Panc1 (cell line): ENCODE measurements at places on chromosomes 1 and 21.

DNA sequence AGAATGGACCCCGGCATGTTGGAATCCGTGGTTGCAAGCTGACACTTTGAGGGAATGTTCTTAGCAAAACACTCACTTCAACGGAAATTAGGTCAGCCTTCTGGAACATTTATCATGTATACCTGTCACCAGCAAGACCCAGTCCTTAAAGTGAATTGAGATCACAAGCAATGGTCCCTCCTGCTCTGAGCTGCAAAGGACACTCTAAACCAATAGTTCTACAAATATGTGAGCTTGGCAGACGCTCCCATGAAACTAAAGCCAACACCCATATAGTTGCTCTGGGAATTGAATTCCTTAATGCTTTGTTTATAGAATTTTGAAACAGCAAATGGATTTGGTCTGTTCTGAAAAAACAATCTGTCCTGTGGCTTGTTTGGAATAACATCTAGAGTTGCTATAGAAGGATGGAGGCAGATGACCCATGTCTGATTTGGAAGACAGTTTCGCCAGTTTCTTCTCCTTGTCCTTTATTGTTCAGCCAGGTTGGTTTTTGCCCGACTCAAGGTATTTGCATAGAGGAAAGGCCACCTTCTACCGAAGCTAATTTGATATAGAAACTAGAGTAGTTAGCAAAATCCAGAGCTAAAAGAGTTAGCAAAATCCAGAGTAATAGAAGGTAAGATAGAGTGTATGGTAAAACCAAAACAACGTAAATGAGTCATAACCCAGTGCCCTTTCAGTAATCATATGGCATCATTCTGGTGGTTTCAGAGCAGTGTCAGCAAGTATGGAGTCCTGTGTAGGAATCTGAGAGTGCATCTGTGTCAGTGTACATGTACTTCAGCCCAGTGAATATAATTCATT is 236.2 kb downstream of the NFIA start:
- no peak for DNase-seq

DNA sequence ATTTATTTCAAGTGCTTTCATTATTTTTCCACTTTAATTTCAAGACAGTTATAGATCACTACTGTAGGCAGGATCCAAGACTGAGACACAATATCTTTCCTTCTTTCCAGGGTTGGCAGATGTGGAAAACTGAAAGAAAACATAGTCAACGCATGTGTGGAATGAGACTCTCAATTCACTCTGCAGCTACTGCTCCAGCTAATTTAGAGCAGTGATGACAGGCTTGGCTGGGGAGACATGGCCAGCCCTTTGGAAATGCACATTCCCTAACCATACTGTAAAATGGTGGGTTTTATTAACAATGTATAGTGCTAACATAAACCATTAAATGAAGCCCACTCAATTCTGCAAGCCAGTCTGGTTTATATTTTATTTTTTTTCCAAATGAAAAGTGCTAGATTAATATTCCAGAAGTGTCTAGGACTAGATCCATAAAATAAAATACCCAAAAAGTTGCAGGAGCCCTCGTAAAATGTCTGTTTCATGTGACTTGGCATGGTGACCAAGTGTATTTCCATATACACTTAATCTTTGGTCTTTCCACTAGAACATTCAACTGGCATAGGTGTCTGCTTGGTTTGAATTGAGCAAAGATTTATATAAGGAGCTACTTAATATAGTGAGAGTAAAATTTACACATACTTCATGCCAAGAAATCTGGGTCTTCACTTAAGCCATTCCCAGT is 32.9 kb downstream of the COL11A1 start:
- no peak for DNase-seq

- no peak for DNase-seq
These were observed 173.3 kb downstream of the PTPRU start for GRCh38 chr1:29409616-29410015.

- DNase-seq = no peak
These were observed at the start of gene RPS6KA1 for GRCh38 chr1:26529655-26530409. Gene RPS6KA1, plus strand, starts transcription at chr1:26529761. Its CDS starts 160 bp downstream, at chr1:26529921.

GRCh38 chr1:37519613-37520012 is 5.0 kb upstream of the MEAF6 start:
- no peak for DNase-seq

DNA sequence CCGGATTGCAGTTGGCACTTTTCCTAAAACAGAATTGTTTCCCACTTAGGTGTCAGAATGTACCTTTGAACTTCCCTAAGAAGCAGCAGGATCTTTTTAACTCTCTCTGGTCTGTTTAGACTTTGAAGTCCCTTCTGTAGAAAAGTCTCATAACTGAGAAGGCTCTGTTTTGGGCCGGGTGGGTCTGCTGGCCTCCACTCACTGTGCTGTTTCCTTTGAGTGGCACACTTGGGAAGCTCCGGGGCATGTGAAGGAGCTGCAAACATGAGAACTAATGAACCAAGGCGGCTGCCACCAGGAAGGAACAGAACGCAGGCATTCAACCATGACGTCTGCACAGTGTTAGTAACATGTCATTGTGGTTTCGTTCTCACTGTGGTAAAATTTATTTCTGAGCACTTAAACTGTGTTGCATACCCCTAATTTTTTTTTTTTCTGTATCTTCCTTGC is 19.5 kb upstream of the NCMAP start:
- DNase-seq = no peak

DNA sequence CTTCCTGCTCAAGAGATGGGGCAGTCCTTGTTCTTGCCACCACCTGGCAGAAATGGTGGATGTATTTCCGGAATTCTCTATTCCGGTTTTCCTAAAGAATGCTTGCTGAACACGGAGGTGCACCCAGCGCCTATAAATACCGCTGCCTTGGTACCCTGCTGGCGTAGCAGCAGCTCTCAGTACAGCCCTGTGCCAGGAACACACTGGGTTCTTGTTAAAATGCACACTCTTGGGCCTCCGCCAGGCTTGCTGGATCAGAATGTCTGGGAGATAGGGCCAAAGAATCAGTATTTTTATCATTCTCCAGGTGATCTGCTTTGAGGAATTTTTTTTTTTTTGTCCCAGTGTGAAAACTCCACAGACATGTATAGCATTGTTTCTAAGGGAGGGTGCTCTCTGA is 54.2 kb downstream of the IGSF5 start:
- no peak for DNase-seq

DNA sequence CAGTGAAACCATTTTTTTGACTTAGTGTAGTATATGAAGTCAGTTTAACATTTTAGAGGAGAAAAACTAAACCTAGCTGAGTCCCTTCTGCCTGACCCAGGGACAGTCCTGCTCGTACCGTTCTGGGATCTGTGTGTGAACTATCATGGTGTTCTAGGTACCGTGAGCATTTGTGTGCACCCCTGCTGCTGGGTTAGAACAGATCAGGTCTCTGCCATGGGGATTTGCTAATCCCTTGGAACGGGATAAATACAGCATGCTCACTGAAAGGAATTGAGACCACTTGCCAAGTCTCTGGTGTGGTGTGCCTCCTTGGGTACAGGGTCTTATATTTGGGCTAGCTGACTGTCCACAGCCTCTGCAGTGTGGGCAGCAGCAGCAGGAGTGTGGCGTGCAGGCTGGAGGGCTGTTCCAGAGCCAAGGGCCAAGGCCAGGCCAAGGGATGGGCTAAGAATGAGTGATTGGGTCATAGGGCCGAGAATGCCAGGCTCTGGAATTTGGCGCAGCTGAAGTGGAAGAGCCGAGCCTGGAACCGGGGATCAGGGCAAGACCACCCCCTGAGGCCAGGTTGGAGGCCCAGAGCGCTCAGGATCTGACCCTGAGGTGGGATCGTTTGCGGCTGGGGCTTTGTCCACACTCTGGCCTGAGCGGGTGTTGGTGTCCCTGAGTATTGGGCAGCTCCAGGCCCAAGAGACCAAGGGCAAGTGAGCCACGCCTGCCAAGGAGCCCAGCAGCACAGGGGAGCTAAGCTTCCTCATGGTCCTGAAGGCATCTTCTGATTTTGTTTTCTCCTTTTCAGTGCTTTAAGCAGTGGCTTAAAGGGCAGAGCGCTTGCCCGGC is 66.3 kb downstream of the VPS26C start:
- no peak for DNase-seq

DNA sequence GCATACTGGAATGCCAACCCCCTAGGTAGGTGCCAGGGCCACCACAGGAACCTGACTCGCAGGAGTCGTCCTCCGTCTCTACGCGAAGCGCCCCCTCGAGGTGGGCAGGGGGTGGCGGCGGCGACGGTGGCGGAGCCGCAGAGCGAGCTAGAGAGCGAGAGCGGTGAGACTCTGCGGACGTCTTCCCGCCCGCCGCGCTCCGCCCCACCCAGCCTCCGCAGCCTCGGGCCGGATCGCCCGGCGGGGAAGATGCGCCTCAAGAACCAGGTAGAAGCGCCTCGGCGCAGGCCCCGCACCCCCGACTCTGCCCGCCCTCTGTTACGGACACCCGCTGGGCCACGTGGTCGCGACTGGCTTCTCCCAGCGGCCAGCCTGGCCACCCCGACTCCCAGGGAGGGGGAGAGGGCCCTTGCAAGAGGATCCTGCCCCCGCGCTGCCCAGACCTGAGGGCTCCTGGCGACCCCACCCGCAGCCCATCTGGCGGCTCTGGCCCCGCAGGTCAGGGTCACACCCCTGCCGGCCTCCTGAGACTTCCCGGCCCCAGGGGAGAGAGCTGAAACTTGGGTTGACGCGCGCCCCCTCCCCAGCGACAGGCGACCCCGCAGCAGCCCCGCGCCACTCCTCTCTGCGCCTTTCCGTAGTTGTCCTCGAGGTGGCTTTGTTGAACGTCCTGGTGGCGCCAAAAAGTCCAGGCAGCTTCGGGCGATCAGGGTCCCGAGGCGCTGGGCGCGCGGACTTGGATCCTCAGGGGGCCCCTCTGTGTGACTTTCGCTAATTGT is 24.4 kb upstream of the AGBL4 start:
- DNase-seq = no peak

GRCh38 chr1:79603843-79604242 is 597.3 kb upstream of the ADGRL4 start:
- DNase-seq = no peak

DNA sequence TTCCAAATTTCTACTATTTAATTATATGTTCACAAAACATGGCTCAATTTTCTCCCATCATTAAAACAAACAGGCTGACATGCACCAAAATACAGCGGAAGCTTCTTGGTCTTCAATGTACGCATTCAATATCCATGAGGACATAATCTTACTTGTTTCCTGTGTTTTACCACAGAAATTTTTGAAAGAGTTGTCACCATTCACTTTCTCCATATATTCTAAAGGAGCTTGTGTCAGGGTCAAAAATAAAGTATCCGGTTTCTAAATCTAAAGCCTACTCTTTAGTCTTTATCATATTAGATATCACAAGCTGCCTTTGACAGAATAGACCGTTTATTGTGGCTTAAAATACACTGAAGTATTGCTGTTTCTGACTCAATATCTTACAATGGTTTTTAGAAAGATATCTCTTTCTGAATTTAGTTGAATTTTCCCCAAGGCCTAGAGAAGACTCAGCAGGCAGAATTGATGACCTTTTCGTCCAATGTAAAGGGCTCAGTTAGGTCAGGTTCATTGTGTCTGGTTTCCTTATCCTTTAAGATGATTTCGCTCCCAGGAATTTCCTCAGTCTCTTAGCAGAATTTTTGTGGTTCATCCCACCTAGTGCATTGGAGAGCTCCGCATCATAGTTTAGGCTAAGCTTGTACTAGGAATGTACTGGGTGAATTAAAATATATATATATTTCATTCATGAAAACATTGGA is 717.2 kb downstream of the NCAM2 start:
- DNase-seq = no peak

GRCh38 chr1:75908717-75909152 is 23.5 kb downstream of the ASB17 start:
- peak; percentile 50 for DNase-seq

DNA sequence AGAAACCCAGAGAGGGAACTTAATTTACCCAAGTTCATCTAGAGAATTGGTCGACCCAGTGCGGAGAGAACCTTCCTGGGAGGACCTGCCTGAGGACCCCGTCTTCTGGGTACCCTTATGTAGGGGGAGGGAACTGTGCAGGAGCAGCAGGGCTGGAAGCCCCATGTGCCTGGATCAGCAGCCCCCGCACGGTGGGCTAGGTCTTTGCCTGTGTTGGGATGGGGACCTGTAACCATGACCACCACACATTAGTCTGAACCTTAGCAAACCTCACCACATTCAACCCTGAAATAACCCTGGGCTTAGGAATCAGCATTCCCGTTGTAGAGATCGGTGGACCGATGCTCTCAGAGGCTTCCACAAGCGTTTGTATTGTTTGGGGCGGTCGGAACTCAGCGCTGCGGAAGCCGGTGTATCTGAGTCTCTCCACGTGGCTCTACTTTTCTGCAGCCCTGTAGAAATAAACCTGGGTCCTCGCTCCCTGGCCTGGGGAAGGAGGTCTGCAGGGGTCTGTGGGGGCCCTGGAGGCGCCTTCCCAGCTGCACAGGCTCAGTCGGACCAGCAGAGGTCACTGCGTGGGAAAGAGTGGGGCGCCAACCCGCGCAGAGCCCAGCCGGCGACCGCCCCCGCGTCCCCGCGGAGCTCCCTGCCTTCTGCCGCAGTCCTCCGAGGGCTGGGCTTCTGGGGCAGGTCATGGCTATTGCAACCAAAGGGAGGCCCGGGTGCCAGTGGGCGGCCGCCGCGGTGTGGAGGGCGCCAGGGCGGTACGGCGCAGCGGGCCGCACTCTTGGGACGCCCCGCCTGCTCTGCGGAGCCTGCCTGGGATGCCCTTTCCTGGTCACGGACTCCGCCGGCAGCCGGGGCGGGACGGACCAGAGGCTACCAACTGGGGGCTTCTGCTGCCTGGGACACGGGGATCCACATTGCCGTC is 36.2 kb upstream of the KCNA10 start:
- no peak for DNase-seq
